ENCODE measurements at places on chromosomes 5 and 9. TPM values are rescaled to one million over a fixed set of nuclear protein-coding genes. Genes with fewer than 3 reads are reported as not detected.

Gene ZDHHC11B
- total RNA-seq = 1.6 TPM

Gene RNF183
- total RNA-seq = not detected

Gene ARHGAP26
- total RNA-seq = 9.2 TPM

Gene CCL27
- not detected for total RNA-seq

Gene MOB3B
- total RNA-seq = 8.6 TPM

Gene IFNK
- total RNA-seq = not detected

Gene ECM2
- 0.10 TPM for total RNA-seq

Gene FBP2
- not detected for total RNA-seq

Gene TMEM174
- total RNA-seq = not detected

Data from A549 treated with GW870086 at 1 μM for 4 hours (cell line).